ENCODE measurements at places on chromosomes 5 and 9.

DNA sequence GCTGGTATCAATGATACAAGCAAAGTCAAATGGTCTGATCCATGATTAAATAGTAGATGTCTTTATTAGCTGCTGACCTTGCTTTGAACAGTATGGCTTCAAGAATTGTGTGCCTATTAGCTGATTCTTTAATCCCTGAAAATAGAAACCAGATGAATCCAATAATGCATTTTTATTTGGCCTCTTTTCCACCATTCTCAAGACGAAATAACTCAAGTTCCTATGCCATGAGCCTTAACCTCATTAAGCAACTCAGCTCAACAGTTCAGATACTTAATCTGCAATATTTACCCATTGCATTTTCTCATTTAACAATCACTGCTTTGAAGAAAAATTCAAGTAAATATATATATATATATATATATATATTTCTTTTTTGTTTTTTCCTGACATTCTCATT lies 588.6 kb upstream of the MEF2C start:
- no peak for DNase-seq

DNA sequence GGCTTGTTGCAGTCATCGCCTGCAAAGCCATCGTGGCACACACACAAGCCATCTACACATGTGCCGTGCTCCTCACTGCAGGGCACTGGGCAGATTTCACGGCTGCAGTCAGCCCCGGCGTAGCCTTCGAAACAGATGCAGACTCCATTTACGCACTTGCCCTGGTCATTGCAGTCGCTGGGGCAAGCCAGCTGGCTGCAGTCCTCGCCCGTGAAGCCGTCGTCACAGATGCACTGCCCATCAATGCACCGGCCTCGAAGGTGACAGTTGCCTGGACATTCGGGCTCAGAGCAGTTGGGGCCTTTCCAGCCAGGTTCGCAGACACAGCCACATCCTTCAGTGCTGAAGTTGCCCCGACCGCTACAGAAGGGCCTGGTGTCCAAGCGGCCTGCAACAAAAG lies 31.1 kb downstream of the TNC start:
- no peak for DNase-seq

GRCh38 chr5:78546276-78546996 lies 102.1 kb downstream of the LHFPL2 start:
- DNase-seq: no peak

GRCh38 chr5:113152380-113152740 lies 175.8 kb downstream of the DCP2 start:
- no peak for DNase-seq

GRCh38 chr5:57435701-57436134 lies 46.9 kb downstream of the ACTBL2 start:
- DNase-seq: peak; percentile 83

DNA sequence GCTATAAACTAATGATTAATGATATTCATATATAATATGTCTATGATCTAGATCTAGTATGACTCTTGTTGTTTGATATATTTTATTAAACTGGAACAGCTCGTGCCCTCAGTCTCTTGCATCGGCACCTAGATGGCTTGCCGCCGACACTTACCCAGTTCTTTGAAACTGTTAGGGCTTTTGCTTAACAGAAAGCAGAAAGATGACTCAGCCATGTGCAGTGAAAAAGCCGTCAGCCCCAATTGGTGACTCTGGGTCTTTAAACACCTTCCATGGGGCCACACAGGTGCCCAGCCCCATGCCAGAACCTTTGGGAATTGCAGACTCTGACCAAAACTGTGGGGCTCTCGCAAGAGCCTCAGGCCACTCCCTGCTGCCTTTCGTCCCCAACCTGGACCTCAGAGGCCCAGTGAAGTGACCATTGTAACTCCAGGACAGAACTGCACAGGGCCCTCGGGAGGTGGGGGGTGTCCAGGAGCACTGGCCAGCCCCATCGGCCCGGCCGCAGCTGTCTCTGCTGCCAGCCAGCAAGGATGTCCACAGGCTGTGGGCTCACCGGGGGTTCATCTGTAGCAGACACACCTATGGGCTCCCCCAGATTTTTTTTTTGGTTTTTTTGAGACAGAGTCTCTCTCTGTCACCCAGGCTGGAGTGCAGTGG lies 7.8 kb downstream of the LCN10 start:
- no peak for DNase-seq

GRCh38 chr5:83362526-83362925 lies 109.0 kb upstream of the VCAN start:
- no peak for DNase-seq

DNA sequence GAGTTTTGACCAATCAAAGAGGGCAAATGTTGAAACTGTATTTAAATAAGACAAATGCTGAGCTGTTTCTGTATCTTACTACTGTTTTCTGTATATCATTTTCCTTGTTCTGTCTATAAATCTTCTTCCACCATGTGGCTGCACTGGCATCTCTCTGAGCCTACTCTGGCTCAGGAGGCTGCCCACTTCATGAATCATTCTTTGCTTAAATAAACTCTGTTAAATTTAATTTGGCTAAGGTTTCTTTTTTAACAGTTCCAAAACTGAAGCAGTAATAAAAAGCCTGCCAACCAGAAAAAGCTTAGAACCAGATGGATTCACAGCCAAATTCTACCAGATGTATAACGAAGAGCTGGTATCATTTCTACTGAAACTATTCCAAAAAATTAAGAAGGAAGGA lies 40.2 kb upstream of the TAS2R1 start:
- DNase-seq: no peak

DNA sequence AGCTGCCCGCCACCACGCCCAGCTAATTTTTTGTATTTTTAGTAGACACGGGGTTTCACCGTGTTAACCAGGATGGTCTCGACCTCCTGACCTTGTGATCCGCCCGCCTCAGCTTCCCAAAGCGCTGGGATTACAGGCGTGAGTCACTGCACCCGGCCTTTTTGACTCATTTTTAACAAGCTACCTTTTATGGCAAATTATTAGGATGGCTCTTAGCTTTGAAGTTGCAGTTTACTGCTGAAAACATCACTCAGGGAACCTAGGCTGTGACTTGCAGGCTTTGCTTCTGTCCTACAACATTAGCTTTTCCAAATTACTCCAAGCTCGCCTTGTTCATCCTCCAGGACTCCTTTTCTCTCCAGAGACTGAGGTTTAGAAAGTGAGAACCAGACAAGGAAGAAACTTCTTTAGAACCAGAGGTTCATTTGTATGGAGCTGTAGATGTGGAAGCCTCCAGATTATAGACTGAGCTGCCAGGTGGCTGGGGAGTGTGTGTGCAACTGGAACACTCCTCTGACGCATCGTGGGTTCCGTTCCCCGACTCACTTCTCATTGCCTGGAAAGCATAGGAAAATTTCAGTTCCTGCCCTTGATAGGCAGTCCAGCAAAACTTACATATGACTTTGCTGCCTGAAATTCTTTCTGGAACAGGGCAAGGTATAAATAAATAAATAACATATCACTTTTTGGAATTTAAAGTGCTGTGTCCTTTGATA lies 23.8 kb upstream of the SPTAN1 start:
- no peak for DNase-seq

- no peak for DNase-seq
These were observed 85.4 kb downstream of the SLC1A3 start for GRCh38 chr5:36691696-36692371.

GRCh38 chr9:78921341-78921740 lies 624.4 kb downstream of the PSAT1 start:
- DNase-seq: no peak

GRCh38 chr5:140366589-140367255 lies 6.7 kb downstream of the SLC4A9 start:
- DNase-seq: no peak

DNA sequence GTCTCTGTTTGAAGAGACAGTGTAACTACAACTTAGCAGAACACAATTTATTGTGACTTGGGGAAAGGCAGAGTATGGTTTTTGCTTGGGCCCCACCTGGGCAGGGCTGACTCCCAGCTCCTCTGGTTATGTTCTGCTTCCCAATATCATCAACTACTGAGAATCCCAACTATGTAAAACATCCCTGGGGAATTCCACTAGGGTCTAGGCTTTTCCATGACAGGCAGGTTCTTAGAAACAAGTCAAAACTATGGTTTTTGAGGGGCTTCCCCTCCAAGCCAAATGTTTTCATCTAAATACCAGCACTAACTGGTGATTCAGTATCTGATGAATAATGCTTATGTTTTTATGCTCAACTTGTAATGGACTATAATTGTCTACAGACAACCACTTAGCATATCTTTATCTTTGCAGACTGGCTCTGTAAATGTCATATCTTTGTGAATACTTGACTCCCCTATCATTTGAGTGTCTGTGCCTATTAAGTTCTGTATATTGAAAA lies 409.5 kb downstream of the PDE4D start:
- no peak for DNase-seq

- no peak for DNase-seq
These were observed 63.3 kb upstream of the ZFAND5 start for GRCh38 chr9:72428329-72428728.

DNA sequence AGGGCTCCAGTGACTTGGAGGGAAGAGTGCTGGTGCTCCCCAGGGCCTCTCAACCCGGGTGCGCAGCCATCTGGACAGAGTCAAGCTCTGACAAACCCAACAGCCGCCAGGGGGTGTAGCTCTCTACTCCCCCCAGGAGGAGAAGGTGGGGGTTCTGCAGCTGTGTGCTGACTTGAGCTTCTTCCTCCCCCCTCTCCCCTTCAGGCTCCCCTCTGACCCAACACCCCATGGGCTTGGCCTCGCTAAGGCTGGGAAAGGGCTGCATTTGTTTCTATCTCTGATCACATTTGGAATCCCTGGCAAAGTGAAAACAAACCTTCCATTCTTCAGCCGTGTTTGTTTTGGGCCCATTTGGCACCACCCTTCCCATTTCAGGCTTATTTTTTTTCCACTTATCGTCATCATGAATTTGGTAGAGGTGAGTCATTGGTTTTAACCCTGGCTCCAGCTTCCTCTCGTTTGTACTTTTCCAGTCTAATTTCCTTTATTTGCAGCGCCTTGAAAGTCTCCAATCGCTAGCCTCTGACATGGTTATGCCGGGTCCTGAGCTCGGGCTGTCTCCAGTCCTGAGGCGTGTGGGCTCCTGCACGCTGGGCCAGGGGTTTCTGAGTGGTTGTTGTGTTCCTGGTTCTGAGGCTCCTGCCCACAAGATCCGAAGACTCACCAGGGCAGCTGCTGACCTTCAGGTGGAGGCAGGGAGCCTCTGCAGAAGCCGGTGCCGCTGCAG lies 36.1 kb downstream of the DAP start:
- peak; percentile 89 for DNase-seq

DNA sequence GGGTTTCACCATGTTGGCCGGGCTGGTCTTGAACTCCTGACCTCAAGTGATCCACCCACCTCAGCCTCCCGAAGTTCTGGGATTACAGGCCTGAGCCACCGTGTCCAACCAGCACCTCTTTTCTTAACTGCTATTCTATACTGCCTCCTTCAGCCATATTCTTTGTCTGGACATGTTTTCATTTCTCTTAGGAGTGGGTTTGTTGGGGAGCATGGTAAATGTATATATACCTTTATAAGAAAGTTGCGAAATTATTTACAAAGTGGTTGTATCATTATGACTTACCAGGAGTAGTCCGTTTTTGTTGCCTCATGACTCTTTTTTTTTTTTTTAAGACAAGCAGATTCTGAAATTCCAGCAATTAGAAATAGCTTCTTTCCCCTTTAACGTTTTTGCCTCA lies 38.7 kb downstream of the CDC42SE2 start:
- DNase-seq: peak; percentile 70

DNA sequence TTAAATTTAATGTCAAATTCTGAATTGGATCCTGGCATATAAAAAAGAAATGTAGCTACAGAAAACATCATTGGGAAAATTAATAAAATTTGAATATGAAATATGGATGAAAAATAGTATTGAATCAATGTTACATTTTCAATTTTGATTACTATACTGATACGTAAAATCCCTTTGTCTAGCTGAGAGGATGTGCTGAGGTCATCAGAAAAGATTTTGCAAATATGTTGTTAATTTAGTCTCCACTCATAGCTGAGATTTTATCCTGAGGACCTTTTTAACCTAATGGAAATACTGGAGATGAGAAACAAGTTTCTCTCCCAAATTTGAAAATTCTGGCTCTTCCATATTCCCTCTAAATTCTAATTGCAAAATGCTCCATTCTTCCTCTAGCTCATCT lies 84.4 kb upstream of the ADAMTS16 start:
- no peak for DNase-seq

- DNase-seq: no peak
These were observed 140.2 kb downstream of the PAX5 start for GRCh38 chr9:36893911-36894310.

DNA sequence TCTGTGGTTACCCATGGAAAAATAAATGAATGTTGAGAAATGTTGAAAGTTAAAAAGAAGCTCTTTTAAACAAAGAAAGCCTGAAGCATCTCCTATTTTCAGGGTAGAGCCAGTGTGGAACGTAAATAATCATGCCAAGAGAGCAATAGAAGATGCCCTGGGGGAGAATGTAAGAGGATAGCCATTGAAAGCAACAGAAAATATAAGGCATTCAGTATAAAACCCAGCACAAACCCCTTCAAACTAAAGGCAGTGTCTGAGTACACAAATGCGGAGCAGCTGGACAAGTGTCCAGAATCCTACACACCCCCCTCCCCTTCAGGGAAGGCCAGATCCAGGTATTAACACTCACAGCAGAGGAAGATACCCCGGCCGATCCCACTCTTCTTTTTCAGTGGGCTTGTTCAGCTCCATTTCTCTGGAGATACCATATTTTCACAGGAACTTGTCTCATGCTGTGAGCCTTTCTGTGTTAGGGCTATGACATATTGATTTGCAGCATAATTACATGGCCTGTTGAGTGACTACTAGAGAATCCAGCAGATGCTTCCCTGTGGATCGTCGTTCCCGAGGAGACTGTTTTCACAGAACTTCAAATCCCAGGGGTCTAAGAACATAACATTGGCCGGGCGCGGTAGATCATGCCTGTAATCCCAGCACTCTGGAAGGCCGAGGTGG lies 101.2 kb downstream of the PLK2 start:
- DNase-seq: no peak

- no peak for DNase-seq
These were observed 524 bp downstream of the CYFIP2 start for GRCh38 chr5:157266286-157267007.

DNA sequence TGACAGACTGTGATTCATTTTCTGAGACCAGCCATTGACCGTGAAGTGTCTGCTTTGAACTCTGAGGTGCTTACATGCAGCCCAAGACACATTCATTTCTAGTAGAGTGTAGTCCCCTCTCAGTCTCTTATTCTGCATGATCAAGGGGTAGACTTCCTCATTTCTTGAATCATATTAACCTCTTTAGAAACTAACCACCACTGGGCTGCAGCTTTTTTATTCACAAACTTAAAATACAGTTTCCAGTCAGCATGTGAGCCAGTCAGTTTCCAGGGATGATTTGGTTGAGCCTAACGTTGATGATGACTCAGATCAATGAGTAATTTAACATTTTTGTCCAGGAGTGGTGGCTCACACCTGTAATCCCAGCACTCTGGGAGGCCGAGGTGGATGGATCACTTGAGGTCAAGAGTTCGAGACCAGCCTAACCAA lies 59.2 kb downstream of the OTULIN start:
- no peak for DNase-seq
